PC-3 (cell line): ENCODE measurements at places on chromosomes 1 and 21. TPM values are rescaled to one million over a fixed set of nuclear protein-coding genes. Genes with fewer than 3 reads are reported as not detected.
A peak's percentile ranks its signal among the peaks of the same experiment; 100 is the strongest.

- peak; percentile 99 for DNase-seq
Measured at GRCh38 chr1:156123356-156124196, 9.1 kb downstream of the LMNA start.

DNA sequence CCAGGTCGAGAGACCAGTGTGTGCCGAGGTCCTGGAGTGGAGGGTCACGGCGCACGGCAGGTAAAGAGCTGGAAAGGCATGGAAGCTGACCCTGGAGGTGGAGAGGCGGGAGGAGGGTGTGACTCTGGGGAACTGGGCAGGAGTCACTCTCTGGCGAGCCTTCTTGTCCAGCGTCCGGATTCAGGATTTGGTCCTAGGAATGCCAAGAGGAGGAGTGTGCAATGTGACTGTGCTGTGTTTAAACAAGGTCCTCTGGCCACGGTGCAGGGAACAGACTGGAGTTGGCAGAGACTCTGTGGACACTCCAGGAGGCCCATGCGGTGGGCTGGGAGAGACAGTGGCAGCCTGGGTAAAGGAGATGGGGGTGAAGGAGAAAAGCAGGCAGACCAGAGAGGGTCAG is 64.2 kb upstream of the CASZ1 start:
- no peak for DNase-seq

DNA sequence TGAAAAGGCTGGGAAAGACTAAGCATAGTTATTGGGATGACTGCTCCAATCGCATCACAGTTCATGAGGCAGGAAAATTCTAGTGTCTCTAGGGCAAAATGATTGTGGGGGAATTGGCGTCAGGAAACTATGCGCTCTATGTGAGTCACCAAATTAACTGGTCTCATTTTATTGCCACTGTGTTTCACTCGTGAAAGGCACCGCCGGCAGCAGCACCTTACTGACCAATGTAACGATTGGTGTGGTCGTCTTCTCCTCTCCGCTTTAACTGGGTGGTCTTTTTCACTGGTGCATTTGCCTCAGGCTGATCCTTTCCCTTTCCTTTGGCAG is 83.5 kb downstream of the SPAG17 start:
- DNase-seq = peak; percentile 73

DNA sequence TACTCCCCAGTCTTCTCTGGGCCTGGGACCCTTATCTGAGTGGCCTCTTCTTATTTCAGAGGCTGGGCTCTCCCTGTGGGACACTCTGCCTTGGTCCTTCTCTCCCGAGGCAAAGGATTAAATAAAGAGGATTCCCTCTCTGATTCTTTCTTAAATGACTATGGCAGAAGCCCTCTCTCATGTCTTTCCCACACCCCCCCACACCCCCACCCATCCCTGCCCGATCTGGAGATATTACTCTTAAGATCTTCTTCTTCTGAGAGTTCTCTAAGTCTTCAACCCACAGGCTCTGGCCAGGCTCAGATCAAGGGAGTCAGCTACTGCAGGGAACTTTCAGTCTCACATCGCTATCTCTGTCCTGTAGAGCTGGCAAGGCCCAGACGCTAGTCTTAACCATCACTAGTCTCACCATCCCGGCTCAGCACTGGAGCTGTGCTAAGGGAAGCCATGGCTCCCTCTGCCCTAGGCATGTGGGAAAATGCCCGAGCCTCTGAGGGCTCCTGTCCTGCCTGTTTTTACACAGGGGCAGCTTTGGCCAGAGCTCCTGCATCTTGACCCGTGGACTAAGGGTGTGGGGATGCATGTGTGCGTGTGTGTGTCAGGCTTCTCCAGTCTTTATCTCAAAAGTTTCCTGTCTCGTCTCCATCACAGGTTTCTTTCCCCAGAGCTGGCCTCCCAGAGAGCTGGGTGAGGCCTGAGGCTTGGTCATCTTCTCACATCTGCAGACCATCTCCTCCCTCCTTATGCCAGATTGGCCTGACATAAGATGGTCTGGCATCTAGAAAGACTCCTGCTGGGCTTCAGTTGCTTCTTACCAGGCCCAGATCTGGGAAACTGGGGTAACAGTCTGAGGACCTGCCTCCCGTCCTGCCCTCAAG is 36.7 kb downstream of the LGR6 start:
- no peak for DNase-seq

- DNase-seq = no peak
Measured at GRCh38 chr1:41349361-41350054, 11.7 kb upstream of the FOXO6 start.

- DNase-seq = peak; percentile 66
Measured at GRCh38 chr1:68232289-68233148, at the start of gene WLS. WLS (minus strand) TSS chr1:68232523; CDS start chr1:68232299, 224 bp downstream.

- DNase-seq = no peak
Measured at GRCh38 chr1:3691421-3692204, 39.3 kb downstream of the TP73 start.

- DNase-seq = peak; percentile 18
Measured at GRCh38 chr1:178645808-178646200, 79.2 kb upstream of the RALGPS2 start.

Gene C8A
- not detected in 2 replicates for total RNA-seq

Gene SERPINC1
- total RNA-seq = not detected in 2 replicates

Gene TCHHL1
- total RNA-seq = not detected in 2 replicates

Gene XKR8
- total RNA-seq = 6.9 and 8.2 TPM in 2 replicates

Gene AMY1C
- not detected in 2 replicates for total RNA-seq

Gene RLF
- 14.7 and 15.1 TPM in 2 replicates for total RNA-seq

Gene IARS2
- 152 and 162 TPM in 2 replicates for total RNA-seq

Gene PRDX1
- total RNA-seq = 749 and 967 TPM in 2 replicates
